ENCODE measurements at places on chromosomes 3 and 15.

DNA sequence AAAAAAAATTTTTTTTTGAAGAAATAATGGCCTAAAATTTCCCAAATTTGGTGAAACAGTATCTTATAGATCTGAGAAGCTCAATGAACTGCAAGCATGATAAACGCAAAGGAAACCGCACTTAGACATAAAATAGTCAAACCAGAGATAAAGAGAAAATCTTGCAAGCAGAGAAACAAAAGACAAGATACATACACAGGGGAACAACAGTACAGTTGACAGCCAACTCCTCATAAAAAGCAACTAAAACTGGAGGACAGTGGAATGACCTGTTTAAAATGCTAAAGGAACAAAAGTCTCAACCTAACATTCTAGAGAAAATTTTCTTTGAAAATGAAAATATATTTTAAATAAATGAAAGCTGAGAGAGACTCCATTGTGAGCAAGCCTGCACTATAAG is 107.5 kb downstream of the RASA2 start:
- no peak for DNase-seq

- no peak for DNase-seq
These were observed 43.6 kb upstream of the MGLL start for GRCh38 chr3:127865941-127866340.

GRCh38 chr3:126180477-126181397 is at the start of gene ALDH1L1:
Gene ALDH1L1 (minus strand): TSS chr3:126180586. CDS start chr3:126160979, 19,607 bp downstream.
- no peak for DNase-seq

DNA sequence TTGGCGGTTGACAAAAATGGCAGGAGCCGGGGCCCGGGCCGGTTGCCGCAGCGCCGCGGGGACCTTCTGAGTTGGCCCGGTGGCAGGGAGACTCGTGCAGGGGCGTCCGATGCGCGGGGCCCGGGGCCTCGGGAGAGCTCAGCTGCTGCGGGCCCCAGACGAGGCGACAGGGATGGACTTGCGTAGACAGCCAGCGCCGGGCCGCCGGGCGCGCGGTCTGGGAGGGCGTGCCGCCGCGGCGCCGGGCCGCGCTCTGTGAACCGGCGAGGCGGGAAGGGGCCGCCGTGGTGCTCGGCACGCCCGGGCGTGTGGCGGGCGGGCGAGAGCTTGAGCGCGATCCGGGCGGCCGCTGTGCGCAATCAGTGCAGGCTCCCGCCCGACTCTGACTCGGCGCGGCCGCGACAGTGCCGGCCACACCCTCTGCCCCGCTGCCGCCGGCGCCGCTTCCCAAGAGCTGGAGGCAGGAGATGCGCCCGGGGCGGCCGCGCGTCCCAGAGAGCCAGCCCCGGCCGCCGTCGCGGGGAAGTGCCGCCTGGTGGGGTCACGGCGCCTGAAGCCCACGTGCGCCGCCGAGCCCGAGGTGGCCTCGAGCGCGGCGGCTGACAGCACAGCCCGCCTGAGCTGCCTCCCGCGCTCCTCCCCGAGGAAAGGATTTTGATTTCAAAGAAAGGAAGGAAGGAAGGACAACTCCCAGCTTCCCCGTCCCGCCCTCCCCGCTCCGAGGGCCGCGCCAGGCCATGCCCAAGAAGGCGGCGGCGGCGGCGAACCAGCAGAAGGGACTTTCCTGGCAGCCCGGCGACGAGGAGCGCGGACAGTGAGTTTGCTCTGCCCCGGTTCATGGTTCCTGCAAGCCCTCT is 657 bp downstream of the TLNRD1 start:
- peak; percentile 51 for DNase-seq

GRCh38 chr15:90822204-90822955 is 46.0 kb upstream of the FURIN start:
- no peak for DNase-seq

- peak; percentile 69 for DNase-seq
These were observed 647 bp downstream of the HMG20A start for GRCh38 chr15:77421370-77421700.

- no peak for DNase-seq
These were observed 12.5 kb downstream of the MAP6D1 start for GRCh38 chr3:183812761-183813445.

DNA sequence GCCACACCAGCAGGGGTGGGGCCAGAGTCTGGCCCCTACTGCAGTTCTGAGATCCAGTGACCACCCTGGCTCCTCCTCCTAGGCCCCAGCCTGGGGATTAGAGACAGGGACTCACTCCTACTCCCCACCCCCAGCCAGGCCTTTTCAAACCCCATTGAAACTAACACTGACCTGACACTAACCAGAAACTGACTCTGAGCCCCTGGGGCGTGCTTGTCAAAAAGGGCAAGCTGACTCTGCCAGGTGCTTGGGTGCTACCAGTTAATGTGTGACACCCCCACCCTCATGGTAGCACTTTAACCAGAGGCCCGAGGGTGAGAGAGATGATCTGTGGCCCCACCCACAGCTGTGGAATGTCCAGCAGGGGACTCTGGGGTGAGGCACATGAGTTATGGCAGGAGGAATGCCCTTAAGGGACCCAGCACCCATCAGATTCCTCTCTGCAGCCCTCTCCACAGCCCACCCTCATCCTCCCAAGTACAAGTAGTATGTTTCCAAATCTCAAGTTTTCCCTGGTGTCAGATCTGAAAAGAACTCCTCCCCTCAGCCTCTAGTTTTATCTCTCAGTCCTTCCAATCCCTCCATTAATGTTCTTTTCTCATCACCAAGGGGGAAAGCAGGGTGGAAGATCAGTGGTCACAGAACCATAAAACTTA is 1.4 kb downstream of the PTH1R start:
- no peak for DNase-seq

DNA sequence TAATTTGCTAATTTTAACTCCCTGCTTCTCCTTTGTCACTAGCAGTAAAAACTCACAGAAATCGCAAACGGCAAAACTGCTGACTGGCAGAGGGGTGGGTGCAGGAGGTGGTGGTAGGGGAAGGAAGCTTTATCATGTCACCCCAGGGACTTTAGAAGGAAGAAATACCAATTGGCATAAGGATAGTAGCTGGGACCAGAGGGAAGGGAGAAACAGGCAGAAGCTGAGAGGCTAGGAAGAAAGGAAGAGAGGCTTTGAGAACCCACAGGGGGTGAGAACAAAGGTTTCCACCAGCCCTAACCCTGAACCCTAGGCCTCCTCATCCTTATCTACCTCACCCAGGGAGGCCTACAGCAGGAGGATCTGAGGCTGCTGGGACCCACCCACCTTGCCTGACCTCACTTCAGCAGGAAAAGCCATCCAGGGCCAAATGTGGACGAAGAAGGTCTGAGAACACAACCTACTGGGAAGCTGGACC is 10.7 kb downstream of the ITGB5 start:
- DNase-seq: no peak

GRCh38 chr15:101510212-101511197 is 21.0 kb upstream of the PCSK6 start:
- no peak for DNase-seq

DNA sequence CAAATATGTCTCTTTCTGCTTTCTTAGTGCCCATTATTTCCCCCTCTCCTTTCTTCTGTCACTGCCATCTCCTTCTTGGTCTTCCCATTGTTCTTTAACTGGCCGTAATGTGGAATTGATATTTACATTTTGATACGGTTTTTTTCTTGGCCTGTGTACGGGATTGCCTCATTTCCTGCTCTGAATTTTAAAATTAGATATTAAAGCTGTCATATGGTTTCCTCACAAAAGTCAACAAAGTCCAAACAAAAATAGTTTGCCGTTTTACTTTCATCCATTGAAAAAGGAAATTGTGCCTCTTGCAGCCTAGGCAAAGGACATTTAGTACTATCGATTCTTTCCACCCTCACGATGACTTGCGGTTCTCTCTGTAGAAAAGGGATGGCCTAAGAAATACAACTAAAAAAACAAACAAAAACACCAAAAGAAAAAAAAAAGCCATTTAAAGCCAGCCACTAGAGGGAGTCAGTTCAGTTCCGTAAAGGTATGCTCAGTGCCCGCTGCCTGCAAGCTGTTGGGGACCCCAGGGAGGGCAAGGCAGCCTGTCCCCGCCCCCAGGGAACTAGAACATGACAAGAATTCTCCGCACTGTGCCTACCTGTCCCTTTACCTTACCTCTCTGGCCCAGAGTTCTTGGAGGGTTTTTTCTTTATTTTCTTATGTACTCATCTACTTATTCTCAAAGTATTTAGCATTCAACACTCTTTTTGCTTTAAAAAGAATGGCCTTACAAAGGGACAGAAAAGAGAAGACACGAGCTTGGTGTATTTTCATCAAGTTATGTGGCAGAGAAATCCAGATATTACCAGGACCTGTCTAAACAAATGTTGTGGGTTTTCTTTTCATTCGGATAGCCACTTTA is 30.0 kb upstream of the NR2E3 start:
- DNase-seq: peak; percentile 73

- DNase-seq: no peak
These were observed 126.9 kb upstream of the MEF2A start for GRCh38 chr15:99438691-99439523.
